ENCODE measurements at places on chromosomes 4 and X. TPM values are rescaled to one million over a fixed set of nuclear protein-coding genes. Genes with fewer than 3 reads are reported as not detected.

APLN gene
- total RNA-seq: 2.7 TPM

XAGE2 gene
- total RNA-seq: not detected

VEGFC gene
- total RNA-seq: 3.5 TPM

BEND2 gene
- total RNA-seq: not detected

DAPP1 gene
- total RNA-seq: 5.0 TPM

MAGEA12 gene
- not detected for total RNA-seq

TLR10 gene
- 0.24 TPM for total RNA-seq

IRS4 gene
- total RNA-seq: 0.07 TPM

SMARCAD1 gene
- total RNA-seq: 15.3 TPM

VSIG4 gene
- 14.1 TPM for total RNA-seq

CLDN2 gene
- total RNA-seq: 1.9 TPM

LEF1 gene
- 3.4 TPM for total RNA-seq

SSX1 gene
- 0.32 TPM for total RNA-seq

S100G gene
- not detected for total RNA-seq

PRDM5 gene
- total RNA-seq: 9.2 TPM

CXCL5 gene
- 1.0 TPM for total RNA-seq

HMX1 gene
- total RNA-seq: not detected

CSAG1 gene
- total RNA-seq: not detected

FGFR3 gene
- total RNA-seq: 32.3 TPM

TSPAN5 gene
- 5.6 TPM for total RNA-seq

GUF1 gene
- total RNA-seq: 28.7 TPM

MAGIX gene
- 4.3 TPM for total RNA-seq

GPRIN3 gene
- total RNA-seq: 22.5 TPM

Data from colonic mucosa (tissue), 4 donors.